ENCODE measurements at places on chromosomes 6 and 20.
A peak's percentile ranks its signal among the peaks of the same experiment; 100 is the strongest.

DNA sequence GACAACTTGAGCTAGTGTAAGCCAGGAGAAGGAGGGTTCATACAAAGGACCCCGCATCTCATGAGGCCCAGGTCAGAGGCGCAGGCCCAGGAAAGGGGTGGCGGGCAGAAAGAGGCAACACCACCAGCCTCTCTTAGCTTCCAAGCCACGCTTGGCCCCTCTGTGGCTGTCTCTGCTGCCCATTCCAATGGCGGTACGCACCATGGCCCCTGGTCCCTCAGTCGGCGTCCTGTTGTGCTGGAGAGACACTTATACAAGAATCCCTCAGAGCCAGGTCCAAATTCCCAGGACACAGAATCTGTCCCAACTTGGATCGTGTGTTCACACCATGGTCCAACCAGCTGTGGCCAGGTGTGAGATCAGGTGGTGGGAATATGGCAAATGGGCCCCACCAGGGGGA, 127.0 kb upstream of the CDH4 start:
- DNase-seq, result no peak

- no peak for DNase-seq
Observed at GRCh38 chr6:164068527-164068926, 654.0 kb downstream of the QKI start.

GRCh38 chr20:40938020-40938419, 90.6 kb upstream of the TOP1 start:
- DNase-seq, result no peak

GRCh38 chr20:48015141-48015910, 230.0 kb upstream of the SULF2 start:
- no peak for DNase-seq

- no peak for DNase-seq
Observed at GRCh38 chr20:58339741-58340140, 30.2 kb downstream of the RAB22A start.

GRCh38 chr20:53613748-53614147, 20.1 kb upstream of the ZNF217 start:
- DNase-seq, result no peak

GRCh38 chr6:136251394-136251793, 1.3 kb upstream of the MTFR2 start:
- DNase-seq, result peak; percentile 20

DNA sequence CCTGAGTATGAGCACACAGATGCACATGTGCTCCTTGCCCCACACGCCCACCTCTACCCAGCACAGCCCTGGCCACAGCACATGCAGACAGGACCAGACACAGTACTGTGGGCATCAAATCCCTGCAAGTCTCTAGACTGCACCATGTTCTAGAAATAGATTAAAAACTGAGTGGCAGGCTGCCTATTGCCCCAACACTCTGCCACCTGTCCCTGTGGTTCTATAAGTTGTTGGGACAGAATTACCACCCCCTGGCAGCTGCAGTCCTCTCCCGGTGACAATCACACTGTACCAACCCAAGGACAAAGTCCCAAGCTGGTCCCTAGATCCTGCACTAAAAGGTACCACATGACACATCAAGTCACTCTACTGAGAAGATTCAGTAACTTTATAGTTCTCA, 70.2 kb downstream of the B3GAT2 start:
- DNase-seq, result no peak

- peak; percentile 53 for DNase-seq
Observed at GRCh38 chr20:46400253-46400652, 6.2 kb downstream of the ELMO2 start.

All from CD4-positive, alpha-beta T cell (primary cell).